ENCODE measurements at places on chromosomes 12 and 14. TPM values are rescaled to one million over a fixed set of nuclear protein-coding genes. Genes with fewer than 3 reads are reported as not detected.

Gene ADGRD1
- 110 TPM for total RNA-seq

Gene TUNAR
- total RNA-seq: not detected

Gene SLC6A13
- 1.5 TPM for total RNA-seq

Gene KLRC2
- total RNA-seq: not detected

- no peak overlapping the region for H3K4me3 ChIP-seq
- DNase-seq: no peak
- no peak overlapping the region for H3K27ac ChIP-seq
- H3K36me3 ChIP-seq: no peaks in the 10 kb centered on the region
Observed at GRCh38 chr14:66121859-66122258, 364.3 kb upstream of the CCDC196 start.

GRCh38 chr12:52727037-52727436 is 23.7 kb upstream of the KRT77 start:
- H3K36me3 ChIP-seq: no peaks in the 10 kb centered on the region
- DNase-seq: no peak
- H3K4me3 ChIP-seq: no peak overlapping the region
- no peak overlapping the region for H3K27ac ChIP-seq
- H3K4me1 ChIP-seq: no peaks in the 10 kb centered on the region
- H3K27me3 ChIP-seq: no peaks in the 10 kb centered on the region

- no peak for DNase-seq
- no peaks in the 10 kb centered on the region for H3K27me3 ChIP-seq
- no peak overlapping the region for H3K27ac ChIP-seq
- H3K4me1 ChIP-seq: peaks cover 31% of the 10 kb centered on the region
- H3K36me3 ChIP-seq: no peaks in the 10 kb centered on the region
- H3K4me3 ChIP-seq: peak overlapping the region; percentile 51
Observed at GRCh38 chr14:90060965-90061684, 669 bp upstream of the KCNK13 start.

GRCh38 chr14:67644428-67644827 is 24.7 kb downstream of the ARG2 start:
- no peak for DNase-seq
- H3K27me3 ChIP-seq: no peaks in the 10 kb centered on the region
- no peaks in the 10 kb centered on the region for H3K36me3 ChIP-seq
- no peaks in the 10 kb centered on the region for H3K4me1 ChIP-seq

GRCh38 chr14:70873627-70874026 is 33.6 kb upstream of the PCNX1 start:
- no peak for DNase-seq
- H3K4me3 ChIP-seq: no peak overlapping the region
- H3K4me1 ChIP-seq: no peaks in the 10 kb centered on the region
- H3K36me3 ChIP-seq: no peaks in the 10 kb centered on the region
- no peak overlapping the region for H3K27ac ChIP-seq

DNA sequence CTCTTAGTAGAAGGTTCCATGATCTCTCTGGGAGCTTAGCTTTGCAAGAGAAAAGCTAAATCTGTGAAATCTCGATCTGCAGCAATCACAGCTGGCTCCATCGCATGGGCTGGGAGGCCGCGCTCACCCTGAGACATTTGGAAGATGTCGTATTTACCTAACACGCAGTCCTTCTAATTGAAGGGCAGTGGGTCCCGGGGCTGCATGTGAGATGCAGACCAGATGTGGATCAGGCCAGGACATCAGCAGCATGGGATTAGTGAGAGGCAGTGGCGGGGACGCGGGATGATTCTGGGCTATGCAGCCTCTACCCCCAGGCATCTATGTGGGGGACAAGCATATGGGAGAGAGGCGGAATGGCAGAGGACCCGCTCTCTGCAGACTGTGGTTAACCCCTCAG is 312.4 kb upstream of the RTL1 start:
- no peaks in the 10 kb centered on the region for H3K27me3 ChIP-seq
- no peak for DNase-seq
- H3K27ac ChIP-seq: no peak overlapping the region
- no peaks in the 10 kb centered on the region for H3K36me3 ChIP-seq
